ENCODE measurements at places on chromosomes 3 and 15.

DNA sequence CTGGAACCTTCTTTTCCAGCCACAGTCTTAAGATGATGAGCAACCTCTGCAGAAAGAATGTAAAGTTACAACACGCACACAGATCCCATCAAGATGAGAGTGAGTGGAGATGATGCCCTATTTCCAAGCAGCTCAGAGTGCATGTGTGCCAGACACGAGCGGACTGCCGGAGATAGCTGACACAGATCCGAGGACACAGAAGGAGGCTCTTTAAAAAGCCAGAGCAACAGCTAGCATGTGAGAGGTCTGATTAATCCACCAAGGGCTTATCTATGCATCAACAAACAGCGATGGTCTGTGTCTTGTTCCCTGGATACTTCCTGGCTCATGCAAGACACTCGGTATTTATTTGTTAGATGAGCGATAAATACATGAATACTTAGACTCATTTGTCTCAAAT lies 128.6 kb upstream of the DLG1 start:
- DNase-seq, result no peak

DNA sequence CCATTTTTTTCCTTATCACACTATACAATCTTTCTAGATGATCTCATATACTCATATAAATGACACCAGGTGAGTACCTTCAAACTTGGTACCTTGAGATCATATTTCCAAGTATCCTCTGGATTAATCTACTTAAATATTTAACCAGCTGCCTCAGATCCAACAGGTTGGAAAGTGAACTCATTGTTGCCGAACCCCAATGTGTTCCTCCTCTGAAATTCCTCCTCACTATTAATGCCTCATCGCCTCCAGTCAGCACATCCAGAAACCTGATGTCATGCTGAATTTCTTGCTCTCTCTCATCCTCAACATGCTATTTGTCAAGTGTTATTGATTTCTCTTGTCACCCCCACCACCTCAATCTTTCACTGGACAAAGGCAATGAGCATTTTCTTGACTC lies 221.8 kb downstream of the FMN1 start:
- no peak for DNase-seq

GRCh38 chr3:87186608-87187159 lies 40.4 kb upstream of the CHMP2B start:
- no peak for DNase-seq

- DNase-seq, result no peak
Observed at GRCh38 chr3:1036207-1036826, 56.5 kb upstream of the CNTN6 start.

DNA sequence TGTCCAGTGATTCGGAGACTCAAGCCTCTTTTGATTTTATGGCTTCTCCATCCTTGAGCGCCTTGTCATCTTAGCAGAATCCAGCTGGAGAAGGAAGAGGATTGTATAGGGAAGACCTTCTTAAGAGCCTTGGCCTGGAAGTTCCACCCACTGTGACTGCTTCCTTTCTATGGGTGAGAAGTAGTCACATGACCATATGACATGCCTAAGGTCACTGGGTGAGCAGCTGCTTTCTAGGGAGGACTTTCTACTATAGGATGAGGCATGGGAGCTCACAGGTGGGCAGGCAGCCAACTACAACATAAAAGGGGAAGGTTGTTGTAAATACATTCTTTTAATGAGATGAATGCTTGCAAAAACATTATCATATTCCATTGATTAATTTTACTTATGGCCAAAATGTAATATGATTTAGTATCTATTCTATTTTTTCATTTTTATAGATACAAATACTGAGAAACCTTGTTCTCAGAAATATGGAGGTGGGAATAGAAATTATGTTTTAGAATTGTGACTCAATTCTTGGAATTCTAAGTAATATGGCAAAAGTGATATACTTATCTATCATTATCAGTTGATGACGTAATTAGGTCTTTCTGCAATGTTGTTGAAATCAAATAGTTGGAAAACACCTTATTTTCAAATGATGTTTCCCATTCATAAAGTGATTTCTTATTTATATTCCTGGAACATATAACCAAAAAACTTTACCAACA lies 53.6 kb upstream of the MINAR1 start:
- no peak for DNase-seq

- peak; percentile 70 for DNase-seq
Observed at GRCh38 chr3:157921811-157922210, 184.4 kb downstream of the SHOX2 start.

DNA sequence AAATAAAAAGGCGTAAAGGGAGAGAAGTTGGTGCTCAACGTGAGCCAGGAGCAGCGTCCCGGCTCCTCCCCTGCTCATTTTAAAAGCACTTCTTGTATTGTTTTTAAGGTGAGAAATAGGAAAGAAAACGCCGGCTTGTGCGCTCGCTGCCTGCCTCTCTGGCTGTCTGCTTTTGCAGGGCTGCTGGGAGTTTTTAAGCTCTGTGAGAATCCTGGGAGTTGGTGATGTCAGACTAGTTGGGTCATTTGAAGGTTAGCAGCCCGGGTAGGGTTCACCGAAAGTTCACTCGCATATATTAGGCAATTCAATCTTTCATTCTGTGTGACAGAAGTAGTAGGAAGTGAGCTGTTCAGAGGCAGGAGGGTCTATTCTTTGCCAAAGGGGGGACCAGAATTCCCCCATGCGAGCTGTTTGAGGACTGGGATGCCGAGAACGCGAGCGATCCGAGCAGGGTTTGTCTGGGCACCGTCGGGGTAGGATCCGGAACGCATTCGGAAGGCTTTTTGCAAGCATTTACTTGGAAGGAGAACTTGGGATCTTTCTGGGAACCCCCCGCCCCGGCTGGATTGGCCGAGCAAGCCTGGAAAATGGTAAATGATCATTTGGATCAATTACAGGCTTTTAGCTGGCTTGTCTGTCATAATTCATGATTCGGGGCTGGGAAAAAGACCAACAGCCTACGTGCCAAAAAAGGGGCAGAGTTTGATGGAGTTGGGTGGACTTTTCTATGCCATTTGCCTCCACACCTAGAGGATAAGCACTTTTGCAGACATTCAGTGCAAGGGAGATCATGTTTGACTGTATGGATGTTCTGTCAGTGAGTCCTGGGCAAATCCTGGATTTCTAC lies at the start of gene RARB:
RARB (plus strand) TSS at position 322 of the 847 bp plus-strand sequence; CDS start at position 791, 469 bp downstream.
- DNase-seq, result peak; percentile 95

GRCh38 chr15:84552896-84553295 lies 47.9 kb upstream of the ZSCAN2 start:
- no peak for DNase-seq

DNA sequence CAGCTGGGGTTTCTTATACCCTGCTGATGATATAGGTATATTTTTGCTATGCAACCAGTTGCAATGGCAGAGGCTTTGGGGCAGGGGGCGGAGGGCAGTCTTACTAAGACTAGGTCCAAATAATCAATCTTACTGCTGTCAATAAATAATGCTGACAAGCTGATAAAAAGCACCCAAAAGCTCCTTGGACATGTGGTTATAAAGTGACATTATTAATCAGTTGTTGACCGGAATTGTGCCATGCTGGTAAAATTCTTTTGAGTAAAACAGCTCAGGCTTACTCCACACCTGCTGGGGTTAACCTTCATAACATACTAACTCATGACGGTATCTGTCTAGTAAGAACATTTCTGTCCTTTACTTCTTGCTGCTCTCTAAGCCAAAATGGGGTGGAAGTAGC lies 101.9 kb downstream of the CHST2 start:
- no peak for DNase-seq

DNA sequence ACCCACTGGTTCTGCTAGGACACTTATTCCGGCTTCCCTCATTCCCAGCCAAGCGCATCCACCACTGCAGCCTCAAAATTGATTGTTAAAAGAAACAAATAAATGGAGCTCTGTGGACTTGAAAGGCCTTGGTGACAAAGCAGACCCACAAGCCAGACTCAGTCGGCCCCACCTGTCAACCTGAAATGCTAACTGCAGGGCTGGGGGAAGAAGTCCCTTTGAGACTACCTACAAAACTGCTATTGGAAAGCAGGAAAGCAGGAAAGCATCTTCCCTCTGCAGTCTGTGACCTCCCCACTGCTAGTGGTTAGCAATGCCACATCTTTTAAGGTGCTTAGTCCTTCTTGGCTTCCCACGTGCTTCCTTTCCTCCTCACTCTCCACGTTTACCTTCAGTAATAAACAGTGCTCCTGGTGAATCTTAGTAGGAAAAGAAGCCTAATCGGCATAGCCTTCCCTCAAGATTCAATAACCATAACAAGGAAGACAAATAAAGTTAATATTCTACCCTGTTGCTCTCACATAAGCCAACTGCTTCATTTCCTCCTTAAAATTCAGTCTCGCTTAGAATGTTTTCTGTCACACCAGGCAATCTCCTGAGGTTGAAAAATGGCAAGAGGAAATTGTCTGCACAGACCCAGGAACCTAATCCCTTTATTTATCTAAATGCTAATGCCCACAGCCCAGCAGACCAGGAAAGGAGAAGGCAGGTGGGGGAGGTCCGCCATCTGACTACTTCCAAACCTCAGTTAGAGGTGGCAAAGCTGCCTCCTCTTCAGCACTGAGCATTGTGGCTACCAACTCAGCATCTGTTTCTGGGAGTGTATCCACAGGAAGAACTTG lies 296.2 kb downstream of the NEK10 start:
- DNase-seq, result no peak

DNA sequence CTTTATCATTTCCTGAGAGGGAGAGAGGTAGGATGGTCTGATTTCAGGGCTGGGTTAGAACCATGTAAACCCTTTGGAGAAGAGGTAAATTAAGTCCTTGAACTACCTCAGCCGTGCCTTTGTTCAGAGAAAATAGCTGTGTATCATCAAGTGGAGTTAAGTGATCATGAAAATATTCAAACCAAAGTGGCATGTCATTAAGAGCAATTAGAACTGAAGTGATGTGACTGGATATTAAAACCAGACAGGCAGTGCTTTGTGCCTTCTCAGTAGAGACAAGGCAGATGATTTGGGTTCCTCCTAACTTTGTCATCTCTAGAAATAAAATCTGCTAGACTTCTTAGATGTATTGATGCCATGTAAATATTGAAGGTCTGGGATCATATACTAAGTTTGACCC lies 171.5 kb downstream of the IL5RA start:
- no peak for DNase-seq
